AG04449 (cell line): ENCODE measurements at places on chromosomes 11 and 22.

- DNase-seq, result no peak
Observed at GRCh38 chr22:44526779-44527126, 28.7 kb upstream of the RTL6 start.

DNA sequence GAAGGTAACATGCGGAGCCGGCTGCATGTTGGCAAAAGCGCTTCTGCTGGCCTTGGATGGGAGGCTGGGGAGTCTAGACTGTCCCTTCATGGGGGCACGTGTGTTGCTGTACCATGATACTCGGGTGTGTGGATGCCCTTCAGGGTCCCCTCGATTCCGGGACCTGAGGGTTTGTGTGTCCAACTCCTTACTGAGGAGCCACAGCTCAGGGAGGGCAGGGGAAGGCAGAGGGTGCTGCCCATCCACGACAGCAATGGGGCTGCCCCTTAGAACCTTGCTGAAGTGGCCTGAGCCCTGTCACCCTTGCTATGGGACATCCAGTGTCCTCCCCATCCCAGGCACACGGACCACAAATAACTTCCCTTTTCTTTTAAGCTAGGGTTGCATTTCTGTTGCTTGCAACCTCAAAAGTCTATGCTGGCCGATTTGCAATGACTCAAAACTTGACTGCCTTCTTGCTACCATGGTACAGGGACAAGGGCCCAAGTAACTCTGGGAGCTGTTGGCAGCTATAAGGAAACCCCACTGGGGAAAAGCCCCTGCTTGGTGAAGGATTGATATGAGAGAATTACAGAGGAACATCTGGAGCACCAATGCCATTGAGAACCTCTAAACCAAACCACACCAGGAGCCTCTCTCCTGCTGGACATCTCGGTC lies 43.8 kb downstream of the RTL6 start:
- no peak for DNase-seq

- DNase-seq, result no peak
Observed at GRCh38 chr11:19216709-19217374, 15.1 kb upstream of the CSRP3 start.

DNA sequence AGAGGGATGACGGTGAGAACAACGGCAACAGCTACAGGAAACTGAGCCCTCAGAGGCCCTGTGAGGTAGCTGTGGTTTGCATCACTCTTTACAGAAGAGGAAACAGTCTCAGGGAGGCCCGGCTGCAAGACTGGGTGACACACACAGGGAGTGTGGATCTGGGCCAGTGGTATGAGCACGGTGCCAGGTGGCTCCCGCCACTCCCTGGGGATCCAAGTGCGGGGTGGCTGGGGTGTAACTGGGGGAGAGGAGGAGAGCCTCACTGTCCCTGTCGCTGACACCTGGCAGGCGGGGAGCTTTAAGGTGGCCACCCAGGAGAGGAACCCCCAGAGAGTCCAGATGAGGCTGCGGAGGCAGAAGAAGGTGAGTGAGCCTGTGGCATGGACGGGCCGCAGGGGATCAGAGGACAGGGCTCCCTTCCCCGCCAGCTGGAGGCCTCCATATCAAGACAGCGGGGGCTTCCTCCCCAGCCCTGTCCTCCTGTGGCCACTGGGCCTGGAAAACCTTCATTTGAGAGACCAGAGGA lies 5.6 kb downstream of the RGL4 start:
- DNase-seq, result no peak

DNA sequence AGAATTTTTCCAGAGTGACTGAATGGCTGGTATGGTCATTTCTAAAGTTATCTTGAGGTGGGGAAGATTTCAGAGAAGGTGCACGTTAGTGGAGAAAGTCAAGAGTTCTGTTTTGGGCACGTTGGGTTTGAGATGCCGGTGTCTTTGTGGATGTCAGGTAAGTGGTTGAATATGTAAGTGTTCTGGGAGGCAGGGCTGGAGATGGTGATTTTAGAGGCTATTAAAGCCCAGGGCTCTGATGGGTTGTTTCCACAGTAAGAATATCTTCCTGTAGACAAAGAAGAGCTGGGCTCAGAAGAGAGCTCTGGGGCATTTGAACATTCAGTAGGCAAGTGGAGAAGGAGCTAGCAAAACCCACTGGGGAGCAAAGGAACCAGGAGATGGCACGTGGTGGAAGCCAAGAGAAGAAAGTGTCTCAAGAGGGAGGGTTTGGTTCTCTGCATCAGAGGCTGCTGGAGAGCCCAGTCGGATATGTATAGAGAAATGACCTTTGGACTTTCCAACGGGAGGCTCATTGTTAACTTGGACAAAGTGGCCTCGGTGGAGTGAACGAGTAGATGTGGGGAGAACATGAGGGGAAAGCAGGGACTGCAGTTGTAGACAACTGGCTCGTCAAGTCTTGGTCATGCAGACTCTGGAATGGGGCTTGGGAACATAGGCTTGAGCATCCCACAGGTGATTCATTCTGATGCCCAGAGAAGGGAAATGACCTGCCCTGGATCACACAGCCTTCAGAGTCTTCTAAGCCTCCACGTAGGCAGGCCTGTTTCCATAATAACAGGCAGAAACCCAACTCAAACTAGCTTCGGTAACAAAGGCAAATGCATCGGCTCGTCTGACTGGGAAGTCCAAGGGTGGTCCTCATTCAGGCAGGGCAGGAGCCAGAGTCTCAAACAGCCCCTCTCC lies 98.4 kb upstream of the PARVA start:
- no peak for DNase-seq

- DNase-seq, result no peak
Observed at GRCh38 chr11:13333456-13333957, 55.9 kb downstream of the BMAL1 start.

DNA sequence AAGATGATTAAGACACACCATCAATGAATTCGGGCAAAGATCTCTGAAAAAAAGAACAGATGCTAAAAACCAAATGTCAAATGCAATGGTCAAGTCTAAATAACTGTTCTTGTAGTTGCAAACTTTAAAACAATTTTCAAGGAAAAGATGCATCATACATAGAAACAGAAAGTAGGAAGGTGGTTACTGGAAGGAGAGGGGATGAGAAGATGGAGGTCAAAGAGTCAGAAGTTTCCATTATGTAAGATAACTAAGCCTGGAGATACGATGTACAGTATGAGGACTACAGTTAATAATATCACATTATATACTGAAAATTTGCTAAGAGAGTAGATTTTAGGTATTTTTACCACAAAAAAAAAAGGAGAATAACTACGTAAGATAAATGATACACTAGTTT lies 27.1 kb downstream of the CWF19L2 start:
- DNase-seq, result no peak

DNA sequence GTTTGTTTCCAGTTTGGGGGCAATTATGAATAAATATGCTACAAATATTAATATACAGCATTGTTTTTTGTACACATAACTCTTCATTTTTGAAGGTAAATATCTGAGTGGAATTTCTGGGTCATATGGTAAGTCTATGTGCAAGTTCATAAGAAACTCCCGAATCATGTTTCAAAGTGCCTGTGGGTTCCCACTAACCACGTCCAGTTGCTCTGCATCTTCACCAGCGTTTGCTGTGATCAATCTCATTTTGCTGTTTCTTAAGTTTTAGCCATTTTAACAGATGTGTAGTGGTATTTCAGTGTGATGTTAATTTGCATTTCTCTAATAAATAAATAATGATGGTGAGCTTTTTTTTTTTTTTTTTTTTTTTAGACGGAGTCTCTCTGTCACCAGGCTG lies 14.2 kb upstream of the CSRP3 start:
- no peak for DNase-seq

DNA sequence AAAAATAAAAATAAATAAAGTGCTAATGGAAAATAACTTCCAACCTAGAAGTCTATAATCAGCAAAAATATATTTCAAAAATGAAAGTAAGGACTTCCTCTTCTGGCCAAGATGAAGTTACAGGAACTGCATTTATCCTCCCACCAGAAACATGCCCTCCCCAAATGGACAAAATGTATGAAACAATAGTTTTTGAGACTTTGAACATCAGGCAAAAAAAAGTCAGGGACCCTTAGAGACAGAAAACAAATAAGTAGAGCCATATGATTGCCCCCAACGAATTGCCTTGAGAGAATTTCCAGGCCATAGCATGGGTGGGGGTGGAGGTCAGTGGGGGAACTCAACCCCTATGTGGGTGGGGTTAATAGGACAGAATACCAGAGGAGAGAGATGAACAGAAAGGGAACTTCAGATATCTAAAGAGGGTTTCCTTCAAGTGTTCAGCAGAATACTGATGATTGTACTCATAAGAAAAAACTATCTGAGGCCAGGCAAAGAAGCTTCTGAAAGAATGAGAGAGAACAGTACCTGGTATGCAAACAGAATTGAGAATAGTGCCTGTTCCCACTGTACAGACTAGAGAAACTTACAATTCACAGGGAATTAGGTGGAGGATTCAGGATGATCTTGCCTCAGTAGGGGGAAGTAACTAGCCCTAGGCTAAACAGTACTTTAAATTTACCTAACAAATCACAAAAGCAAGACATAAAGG lies 26.6 kb upstream of the IL10RA start:
- no peak for DNase-seq

- DNase-seq, result no peak
Observed at GRCh38 chr22:26743149-26743548, 85.8 kb downstream of the MIAT start.

GRCh38 chr22:49693416-49693815 lies 134.3 kb downstream of the BRD1 start:
- no peak for DNase-seq

DNA sequence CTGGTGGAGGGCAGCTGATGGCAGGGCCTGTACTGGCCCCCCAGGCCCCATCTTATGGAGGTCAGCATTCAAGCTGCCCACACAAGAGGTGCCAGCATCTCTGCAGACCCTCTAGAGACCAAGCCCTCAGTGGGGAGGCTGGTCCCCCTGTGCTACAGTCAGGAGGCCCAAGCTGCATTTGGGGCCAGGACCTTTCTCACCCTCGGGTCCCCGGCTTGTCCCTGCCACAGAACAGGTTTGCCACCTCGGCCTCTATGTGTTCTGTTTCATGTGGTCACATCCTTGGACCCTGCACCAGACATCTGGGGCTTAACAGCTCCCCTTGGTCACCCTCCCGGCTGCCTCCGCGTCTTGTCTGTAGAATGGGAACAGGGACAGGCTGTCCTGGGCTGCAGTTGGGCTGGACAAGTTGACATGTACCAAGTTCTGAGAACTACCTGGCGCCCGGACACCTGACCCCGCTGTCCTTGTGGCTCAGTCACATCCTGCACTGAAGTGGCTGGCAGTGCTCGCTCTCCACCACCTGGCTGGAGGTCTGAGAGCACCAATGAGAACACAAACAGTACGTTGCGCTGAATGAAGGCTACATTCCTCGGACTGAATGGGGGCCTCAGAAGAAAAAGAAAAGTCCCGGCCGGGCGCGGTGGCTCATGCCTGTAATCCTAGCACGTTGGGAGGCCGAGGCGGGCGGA lies 2.7 kb upstream of the PLXNB2 start:
- no peak for DNase-seq

DNA sequence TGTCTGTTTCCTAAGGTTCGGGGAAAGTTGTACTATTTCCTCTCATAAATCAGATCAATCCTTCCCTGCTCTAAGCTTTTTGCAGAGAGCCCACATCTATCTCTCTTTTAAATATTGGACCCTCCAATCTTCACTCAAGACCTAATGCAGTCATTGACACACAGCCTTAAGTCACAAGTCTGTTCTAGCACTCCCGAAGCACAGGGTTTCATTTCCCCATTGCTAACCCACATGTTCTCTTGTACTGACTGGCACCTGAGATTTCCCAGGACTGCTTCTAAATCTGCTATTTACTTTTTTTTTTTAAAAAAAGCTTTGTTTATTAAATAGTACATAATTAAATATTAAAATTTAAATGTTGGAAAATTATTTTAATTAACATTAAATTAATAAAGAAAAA lies 674.7 kb downstream of the TBC1D22A start:
- DNase-seq, result no peak

DNA sequence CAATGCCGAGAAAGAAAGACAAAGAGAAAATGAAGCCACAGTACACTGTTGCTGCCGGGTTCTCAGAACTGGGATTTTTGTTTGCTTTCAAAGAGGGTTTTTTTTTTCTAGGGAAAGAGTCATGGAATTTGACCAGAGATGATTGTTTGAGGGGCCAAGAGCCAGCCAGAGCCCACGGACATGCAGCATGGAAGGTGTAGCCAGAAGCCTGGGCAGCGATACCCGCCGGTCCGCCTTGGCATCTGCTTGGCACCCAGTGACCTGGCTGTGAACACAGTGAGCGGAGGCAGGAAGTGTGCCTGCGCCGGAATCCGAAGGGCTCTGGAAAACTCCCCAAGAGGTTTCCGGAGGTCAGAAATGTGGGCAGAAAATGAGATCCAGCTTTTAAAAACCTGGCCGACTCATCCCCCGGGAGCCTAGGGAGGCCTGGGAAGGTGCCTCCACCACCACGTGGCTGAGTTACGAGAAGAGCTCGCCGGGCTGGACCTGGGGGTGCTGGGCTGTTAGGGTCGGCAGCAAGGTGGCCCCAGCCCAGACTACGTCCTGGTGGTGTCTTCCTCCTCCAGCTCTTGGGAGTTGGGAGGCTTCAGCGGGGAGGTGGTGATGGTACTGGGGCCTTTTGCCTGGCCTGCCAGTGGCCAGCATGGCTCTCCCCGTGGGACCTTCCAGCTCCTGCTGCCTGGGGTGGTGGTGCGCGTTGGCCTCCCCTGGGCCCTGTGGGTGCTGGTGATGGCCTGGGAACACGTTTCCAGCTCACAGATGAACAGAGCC lies 61.6 kb upstream of the PPARA start:
- peak; percentile 53 for DNase-seq

- DNase-seq, result no peak
Observed at GRCh38 chr11:32454993-32455392, 19.7 kb upstream of the WT1 start.

- DNase-seq, result no peak
Observed at GRCh38 chr11:94179696-94180095, 51.1 kb downstream of the PANX1 start.

GRCh38 chr11:126080161-126080941 lies 17.7 kb upstream of the CDON start:
- no peak for DNase-seq

DNA sequence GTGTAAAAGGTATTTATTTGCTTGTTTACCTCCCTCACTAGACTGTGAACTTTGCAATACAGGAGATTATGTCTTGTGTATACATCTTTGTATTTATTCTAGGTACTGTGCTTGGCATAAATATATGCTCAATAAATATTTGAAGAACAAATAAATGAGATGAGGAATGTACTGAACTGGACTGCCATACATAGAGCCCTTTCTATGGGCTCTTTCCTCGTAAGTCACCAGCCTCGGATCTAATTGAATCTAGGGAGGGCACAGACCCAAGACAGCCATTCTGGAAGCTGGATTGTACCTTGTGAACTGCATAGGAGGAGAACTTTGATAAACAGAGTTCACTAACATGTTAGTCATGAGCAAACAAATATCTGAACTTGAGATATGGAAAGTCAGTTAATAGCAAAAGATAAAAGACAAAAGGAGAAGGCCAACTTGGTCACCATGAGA lies 503.9 kb downstream of the INSC start:
- no peak for DNase-seq

- DNase-seq, result no peak
Observed at GRCh38 chr11:1039481-1040427, 3.2 kb upstream of the MUC6 start.

- DNase-seq, result no peak
Observed at GRCh38 chr11:44784436-44784760, 57.6 kb downstream of the TSPAN18 start.

- no peak for DNase-seq
Observed at GRCh38 chr11:93903989-93904388, 53.6 kb upstream of the VSTM5 start.
